ENCODE measurements at places on chromosomes 5 and 9. TPM values are rescaled to one million over a fixed set of nuclear protein-coding genes. Genes with fewer than 3 reads are reported as not detected.

Gene SREK1IP1
- total RNA-seq: 24.5 TPM

Gene CDX1
- not detected for total RNA-seq

Gene C6
- 0.09 TPM for total RNA-seq

DNA sequence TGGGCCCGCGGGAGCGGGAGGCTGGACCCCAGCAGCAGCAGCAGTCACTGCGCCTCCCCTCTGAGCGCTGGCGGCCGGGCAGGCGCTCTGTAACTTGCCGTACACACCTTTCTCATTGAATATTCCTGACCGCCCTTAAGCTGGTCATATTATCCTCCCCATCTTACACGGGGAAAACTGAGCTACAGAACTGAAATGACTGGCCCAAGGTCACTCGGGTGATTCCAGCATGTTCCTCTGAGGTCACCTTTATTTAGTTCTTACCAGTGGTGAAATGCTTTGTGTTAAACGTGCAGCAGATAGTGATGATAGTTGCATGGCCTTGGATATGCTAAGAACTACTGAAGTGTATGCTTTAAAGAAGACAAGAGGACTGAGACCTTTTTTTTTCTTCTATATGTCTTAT, 607 bp downstream of the UQCRQ start:
- no peak for DNase-seq

GRCh38 chr9:134783699-134784039, 96.9 kb upstream of the FCN2 start:
- DNase-seq: no peak

- DNase-seq: no peak
Observed at GRCh38 chr5:148201151-148201550, 1.7 kb upstream of the SPINK6 start.

DNA sequence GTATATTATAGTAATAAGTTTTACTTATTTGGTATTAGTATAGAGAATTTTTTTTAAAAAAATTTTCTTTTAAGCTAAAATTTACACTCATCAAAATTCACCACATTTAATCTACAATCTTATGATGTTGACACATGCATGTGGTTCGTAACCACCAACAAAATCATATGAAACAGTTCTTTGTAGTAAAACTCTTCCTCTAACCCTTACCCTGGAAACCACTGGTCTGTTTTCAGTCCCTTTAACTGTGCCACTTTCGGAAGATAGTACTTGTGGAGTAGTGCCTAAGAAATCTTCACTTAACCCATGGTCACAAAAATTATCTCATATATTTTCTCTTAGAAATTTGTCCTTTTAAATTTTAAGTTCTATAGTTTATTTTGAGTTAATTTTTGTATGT, 1498.8 kb downstream of the MAT2B start:
- no peak for DNase-seq

- DNase-seq: no peak
Observed at GRCh38 chr5:153678617-153679329, 188.3 kb downstream of the GRIA1 start.

DNA sequence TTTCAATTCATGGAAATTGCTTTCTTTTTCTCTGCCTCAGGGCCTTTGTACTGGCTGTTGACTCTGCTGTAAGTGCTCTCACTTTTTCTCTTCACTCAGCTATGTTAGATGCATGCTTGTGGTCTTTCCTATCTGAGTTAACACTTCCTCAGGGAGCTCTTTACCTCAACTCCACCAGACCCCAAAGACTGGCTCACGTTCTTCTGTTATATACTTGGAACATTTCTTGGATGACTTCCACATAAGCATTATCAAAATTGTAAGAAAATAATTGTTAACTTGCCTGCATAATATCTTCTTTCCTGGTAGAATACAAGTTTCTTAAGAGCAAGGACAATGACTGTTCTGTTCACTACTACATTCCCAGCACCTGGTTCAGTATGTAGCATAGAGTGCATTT, 455.9 kb downstream of the EBF1 start:
- DNase-seq: no peak

DNA sequence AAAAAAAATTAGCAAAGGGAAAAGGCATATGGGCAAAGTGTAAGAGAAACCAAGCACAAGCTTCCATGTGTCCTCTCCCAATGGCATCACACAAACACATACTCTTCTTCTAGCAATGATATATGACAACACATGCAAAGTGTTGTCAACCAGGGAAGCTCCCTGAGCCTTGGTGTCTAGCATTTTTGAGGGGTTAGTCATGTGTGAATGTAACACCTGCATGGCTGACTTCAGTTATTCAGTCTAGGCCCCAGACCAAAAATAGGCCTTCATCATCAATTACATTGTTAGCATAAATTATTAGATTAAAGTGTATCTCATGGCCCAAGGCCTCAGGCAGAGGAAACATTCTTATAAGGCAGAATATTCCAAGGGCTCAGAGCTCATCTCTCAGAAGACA, 450.0 kb downstream of the TLE1 start:
- no peak for DNase-seq
